ENCODE measurements at places on chromosomes 16 and 17.

- no peak for DNase-seq
These were observed 277.0 kb downstream of the NPIPA8 start for GRCh38 chr16:18059577-18059976.

- DNase-seq: no peak
These were observed 43.4 kb downstream of the IRX6 start for GRCh38 chr16:55367301-55367811.

DNA sequence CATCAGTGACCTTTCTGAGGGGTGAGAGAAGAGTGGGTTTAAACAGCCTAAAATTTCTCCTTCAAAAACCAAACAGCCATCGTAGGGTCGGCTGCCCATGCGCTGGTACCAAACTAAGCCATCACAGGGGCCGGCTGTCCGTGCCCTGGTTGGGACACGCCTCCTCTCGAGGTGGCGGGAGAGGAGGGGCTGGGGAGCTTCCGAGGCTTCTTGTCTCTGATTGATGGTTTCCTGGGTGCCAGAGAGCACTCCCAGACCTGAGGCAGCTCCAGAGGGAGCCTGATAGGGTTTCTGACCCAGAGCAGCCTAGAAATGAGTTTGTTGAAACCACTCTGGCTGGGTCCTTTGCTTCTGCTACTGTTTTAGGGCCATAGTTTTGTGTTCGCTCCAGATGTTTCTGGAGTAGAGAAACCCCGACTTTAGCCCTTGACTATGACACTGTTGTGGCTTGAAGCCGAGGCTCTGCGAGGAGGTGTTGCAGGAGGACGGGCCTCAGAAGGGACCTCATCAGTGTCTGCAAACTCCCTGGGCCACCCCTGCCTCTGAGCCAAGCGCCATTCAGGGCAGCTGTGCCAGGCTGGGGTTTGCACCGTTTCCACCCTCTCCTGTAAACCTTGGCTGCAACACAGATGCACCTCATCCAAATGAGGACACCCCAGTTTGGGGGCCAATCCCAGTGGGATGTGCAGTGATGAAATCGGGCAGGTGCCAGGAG lies 6.2 kb downstream of the ZNF276 start:
- DNase-seq: no peak

GRCh38 chr17:73311428-73311780 lies 397 bp downstream of the CDC42EP4 start:
- DNase-seq: no peak

- DNase-seq: no peak
These were observed 41.7 kb downstream of the PGS1 start for GRCh38 chr17:78419970-78420815.

GRCh38 chr16:84614968-84615813 lies 2.7 kb downstream of the COTL1 start:
- DNase-seq: no peak

- DNase-seq: no peak
These were observed 27.4 kb downstream of the GRB7 start for GRCh38 chr17:39765175-39765574.

DNA sequence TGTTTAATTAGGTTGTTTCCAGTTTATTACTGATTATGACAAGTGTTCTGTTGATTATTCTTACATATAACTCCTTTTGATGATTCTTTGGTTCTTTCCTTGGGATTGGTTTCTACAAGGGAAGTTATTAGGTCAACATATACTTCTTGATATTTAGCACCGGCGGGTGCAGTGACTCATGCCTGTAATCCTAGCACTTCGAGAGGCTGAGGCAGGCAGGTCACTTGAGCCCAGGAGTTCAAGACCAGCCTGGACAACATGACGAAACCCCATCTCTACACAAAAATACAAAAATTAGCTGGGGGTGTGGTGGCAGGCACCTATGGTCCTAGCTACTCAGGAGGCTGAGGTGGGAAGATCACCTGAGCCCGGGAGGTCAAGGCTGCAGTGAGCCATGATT lies 120.2 kb upstream of the HAS3 start:
- DNase-seq: no peak

GRCh38 chr16:20846030-20846429 lies 39.7 kb downstream of the REXO5 start:
- DNase-seq: no peak

DNA sequence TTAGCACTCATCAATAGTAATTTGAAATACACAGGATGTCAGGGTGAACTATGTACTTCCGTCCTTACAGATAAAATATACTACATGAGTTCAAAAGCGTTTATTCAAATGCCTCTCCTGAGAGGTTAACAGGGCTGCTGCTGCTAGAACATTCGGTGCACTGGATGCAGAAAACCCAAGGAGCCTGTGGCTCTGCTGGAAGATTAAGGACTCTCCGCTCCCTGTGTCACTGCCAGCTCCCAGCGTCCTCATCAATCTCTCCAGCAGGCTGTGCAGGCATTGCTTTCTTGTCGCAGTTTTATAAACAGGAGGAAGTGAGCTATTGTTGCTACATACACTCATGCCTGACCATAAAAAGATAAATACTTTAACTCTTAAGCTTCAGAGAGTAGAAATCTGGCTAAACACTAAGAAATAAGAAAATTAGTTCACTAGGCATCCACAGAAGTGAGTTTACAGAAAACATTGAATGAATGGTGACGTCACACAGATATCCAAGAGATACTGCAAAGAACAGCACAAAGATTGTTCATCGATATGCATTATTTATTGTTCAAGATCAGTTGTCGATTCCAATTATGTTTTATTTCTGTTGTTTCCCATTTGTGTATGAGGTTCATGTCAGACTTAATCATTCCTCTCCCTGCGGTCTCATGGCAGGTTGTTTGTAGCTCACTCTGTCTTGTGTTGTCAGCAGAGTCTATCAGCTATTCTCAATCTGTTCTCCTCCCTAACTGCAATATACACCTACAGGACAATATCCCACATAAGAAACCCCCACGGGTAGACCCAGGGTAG lies 127.9 kb upstream of the MON1B start:
- no peak for DNase-seq

DNA sequence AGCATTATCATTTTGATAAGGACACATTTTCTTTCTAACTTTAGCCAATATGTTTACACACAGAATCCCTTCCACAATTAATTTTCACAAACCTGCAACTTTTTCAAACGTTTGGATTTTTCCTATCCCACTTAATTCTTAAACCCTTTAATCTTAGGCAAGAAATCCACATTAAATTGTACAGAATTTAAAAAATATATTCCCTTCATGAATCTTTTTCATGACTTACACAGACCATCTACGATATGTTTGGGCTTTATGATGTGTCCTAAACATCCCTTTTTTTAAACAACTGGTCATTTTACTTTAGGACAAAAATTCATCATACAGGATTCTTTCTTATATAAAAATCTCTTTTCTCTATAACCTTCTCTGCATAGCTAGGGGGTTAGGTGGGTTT lies 241.5 kb upstream of the CNTNAP4 start:
- DNase-seq: no peak

DNA sequence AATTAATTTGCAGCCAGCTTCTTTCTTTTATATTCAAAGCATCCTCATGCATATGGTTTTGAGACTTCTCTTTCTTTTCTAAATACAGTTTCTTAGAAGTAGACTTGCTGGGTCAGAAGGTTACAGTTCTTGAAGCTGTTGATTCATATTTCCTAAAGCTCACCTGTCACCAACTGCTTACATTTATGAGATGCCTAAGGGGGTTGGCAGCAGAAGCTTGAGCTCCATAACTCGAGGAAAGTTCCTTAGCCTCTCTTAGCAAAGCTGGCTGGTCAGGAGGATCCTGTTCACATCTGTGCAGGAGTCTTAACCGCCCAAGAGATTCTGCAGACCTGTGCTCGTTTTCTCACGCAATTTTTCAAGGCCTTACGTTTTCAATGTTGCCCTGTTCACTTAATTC lies 218.8 kb downstream of the SNX29 start:
- DNase-seq: no peak

DNA sequence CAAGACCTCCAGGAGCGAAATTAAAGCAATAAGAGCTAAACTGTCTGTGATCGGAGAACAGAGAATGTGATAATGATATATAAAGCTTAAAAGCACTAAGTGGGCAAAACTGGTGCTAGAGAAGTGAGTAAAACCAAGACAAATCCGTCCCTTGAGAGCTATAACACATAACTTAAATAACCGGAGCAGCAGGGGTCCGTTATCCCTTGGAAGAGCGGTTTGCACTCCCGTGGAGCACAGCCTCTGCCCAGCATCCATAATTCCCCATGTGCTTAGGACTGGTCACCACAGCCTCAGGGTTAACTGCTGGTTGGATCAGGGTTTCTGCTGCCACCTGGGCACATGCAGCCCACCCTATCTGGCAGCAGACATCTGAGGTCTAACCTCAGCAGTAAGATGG lies 489.0 kb downstream of the NPIPA7 start:
- no peak for DNase-seq

- DNase-seq: no peak
These were observed 22.3 kb downstream of the TUBD1 start for GRCh38 chr17:59870482-59870881.

GRCh38 chr17:55340686-55341085 lies 75.9 kb downstream of the HLF start:
- DNase-seq: no peak

- no peak for DNase-seq
These were observed 6.1 kb downstream of the ABR start for GRCh38 chr17:1173432-1174262.

GRCh38 chr17:79306424-79307318 lies 232.0 kb downstream of the ENGASE start:
- DNase-seq: no peak

- DNase-seq: no peak
These were observed 14.4 kb upstream of the CBX8 start for GRCh38 chr17:79811011-79811867.

DNA sequence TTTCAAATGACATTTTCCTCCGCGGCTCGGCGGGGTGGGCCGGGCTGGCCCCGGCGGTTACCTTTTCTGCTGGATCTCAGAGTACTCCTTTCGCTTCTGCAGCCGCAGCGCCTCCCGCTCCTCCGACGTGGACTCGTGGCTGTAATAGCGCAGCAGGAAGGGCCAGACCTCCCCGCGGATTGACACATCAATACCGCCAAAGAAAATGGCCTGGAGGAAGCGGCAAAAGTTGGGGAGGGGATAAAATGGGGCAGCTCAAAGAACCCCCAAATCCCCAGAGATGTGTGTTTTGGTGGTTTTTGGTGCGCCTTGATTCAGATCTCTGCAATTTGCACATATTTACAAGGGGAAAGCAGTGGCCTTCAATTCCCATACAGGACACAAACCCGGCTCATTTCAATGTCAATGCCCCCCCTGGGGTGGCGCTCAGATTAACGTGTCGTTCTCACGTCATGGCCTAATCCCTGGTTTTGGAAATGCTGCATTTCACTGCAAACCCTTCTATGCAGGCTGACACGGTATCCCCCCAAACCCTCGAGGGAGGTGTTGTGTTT lies 85.9 kb downstream of the TBC1D16 start:
- no peak for DNase-seq

- peak; percentile 62 for DNase-seq
These were observed 3.2 kb upstream of the NLRP1 start for GRCh38 chr17:5587438-5588032.

GRCh38 chr17:49996121-49996494 lies 1.1 kb upstream of the DLX3 start:
- no peak for DNase-seq

- DNase-seq: no peak
These were observed 3.6 kb downstream of the GSE1 start for GRCh38 chr16:85616607-85617321.

- DNase-seq: no peak
These were observed 1.7 kb downstream of the GALR2 start for GRCh38 chr17:76076146-76076764.

DNA sequence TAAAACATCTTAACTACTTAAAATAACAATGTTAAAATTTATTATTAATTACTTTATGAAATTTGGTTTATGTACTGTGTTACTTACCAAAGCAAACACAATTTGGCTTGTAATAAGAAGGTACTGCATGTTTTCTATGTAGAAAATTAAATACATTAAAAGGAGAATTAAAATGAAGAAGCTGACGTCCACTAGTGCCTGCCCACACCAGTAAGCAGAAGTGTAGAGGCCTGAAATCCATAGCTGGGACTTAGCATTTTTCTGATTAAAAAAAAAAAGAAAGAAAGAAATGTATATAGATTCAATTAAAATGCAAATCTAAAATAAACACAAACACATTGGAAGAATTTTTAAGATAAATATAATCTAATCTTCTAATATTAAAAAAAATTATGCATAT lies 35.8 kb upstream of the ABCA9 start:
- no peak for DNase-seq

- no peak for DNase-seq
These were observed 39.5 kb downstream of the ST3GAL2 start for GRCh38 chr16:70399381-70399780.

DNA sequence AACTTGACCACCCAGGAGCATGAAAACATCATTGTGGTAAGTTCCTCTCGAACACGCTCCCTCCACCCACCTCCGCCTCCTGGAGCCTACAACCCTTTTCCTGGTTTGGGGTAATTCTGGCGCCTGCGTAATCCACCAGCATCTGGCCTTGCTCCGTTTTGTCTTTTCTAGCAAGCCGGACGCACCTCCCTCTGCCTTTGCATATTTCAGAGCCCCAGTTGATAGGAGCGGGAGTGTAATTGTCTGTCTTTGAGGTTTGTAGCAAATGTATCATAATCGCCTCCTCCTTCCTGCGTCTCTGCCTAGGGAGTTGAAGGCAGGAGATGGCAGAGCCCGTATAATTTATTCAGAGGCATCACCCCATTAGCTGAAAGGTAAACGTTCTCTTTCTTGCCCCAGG lies 121.3 kb upstream of the PLCG2 start:
- DNase-seq: no peak

DNA sequence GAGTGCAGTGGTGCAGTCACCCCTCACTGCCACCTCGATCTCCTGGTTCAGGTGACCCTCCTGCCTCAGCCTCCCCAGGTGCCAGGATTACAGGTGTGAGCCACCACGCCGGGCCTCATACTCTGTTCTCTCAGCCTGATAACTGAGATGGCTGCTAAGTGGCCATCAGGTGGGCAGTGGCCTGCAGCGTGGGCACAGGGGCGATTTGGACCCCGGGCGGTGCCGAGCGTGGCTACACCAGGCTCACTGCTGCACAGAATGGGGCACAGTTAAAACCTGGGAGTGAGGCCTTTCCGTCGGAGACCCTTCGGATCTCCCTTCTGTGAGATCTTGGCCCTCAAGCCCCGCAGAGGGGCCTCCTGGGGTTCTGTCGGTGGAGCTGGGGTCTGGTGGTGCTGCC lies 11.5 kb downstream of the CACNA1H start:
- no peak for DNase-seq

- DNase-seq: no peak
These were observed 16.2 kb upstream of the CSF3 start for GRCh38 chr17:39999067-39999466.

DNA sequence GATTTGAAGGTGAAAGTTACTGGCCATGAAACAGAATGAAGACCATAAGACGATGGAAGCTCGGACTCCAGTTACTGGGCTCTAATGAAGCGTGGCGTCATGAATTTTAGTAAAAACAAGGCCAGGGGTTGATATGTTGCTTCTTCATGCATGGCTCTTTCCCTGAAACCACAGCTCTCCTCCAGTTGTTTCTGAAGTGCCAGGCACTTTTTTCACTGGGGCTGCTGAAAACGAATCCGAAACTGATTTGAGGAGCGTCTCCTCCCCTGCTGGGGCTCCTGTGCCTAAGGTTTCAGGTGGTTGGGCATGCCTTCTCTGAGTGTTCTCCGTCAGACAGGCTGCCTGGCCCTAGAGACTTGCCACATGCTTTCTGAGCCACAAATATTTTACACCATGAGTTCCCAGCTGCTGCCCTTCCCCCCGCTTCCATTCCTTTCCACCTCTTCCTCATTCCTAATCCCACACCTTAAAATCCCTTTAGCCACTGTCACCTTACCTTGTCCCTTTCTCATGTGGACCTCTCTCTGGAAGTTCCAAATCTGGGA lies 3.7 kb upstream of the MYL4 start:
- peak; percentile 72 for DNase-seq

Data from stimulated activated CD4-positive, alpha-beta T cell treated with anti-CD3 and anti-CD28 coated beads, Interleukin-4, amount 100 ng/mL, for 24 hours (primary cell).